ENCODE measurements at places on chromosomes 5 and 9.

- DNase-seq = no peak
Measured at GRCh38 chr5:166523206-166523605, 1768.2 kb upstream of the WWC1 start.

DNA sequence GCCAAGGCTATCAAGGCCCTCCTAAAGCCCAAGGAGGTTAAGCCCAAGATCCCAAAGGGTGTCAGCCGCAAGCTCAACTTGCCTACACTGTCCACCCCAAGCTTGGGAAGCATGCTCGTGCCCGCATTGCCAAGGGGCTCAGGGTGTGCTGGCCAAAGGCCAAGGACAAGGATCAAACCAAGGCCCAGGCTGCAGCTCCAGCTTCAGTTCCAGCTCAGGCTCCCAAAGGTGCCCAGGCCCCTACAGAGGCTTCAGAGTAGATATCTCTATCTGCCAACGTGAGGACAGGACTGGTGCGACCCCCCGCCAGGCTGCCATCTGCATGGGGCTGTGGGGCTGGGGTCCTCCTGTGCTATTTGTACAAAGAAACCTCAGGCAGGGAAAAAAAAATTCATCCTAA is 3.3 kb downstream of the HOMER1 start:
- DNase-seq = no peak

GRCh38 chr5:84028093-84028492 is 307.4 kb upstream of the HAPLN1 start:
- DNase-seq = no peak

DNA sequence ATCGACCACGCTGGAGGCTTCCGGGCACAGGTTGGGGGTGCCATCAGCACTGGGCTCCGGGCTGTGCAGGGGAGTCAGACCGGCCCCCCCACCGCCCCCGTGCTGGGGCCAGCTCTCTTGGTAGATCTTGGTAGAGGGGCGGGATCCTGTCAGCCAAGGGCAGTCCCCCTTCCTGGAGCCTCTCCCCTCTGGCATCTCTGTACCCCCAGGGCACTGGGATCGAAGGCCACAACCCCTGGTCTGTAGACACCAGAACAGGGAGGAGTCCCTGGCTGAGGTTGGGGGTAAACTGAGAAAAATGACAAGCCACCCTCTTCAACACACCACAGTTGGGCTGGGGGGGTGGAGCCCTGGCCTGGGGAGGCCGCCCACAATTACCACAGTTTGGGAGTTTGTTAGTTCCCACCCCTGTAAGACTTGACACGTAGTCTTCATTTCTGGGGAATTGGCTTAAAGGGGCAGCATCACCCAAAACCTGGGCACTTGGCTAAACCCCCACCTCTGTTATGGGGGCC is 882 bp downstream of the CERCAM start:
- no peak for DNase-seq

GRCh38 chr5:146840016-146840415 is 38.5 kb downstream of the PPP2R2B start:
- no peak for DNase-seq

- DNase-seq = no peak
Measured at GRCh38 chr5:135497971-135498636, 37.7 kb downstream of the NEUROG1 start.

DNA sequence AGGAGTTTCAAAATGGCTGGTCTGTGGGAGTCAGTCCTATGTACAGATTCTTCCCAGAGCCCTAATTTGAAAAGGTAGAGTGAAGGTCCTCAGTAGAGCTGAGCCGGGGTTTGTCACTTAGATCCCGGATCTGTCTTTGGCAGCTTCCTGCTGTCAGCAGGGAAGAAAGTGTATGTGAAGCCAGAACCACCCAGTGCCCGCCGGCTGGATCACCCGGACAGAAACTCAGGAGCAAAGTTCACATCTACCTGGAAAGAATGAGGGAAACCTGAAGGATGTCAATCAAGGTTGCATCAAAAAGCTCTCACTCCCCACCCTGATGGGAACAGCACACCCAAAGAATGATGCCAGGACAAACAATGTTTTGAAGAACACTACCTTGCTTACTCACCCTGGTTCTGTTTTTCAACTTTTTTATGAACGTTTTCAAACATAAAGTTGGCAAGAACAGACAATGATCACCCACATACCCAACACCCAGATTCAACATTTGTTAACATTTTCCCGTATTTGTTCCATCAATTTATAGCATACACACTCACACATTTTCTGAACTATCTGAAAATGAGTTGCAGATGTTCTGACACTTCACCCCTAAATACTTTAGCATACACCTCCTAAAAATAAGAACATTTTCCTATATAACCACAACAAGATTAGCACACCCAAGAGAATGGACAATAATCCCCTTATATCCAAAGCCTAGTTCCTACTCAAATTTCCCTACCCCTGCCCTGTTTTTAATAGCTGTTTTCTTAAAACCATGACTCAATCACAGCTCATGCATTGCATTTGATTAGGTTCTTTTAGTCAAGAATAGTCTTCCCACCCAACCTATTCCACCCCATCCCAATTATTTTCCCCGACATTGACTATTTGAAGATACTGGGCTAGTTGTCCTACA is 133.9 kb downstream of the LHFPL2 start:
- DNase-seq = no peak

DNA sequence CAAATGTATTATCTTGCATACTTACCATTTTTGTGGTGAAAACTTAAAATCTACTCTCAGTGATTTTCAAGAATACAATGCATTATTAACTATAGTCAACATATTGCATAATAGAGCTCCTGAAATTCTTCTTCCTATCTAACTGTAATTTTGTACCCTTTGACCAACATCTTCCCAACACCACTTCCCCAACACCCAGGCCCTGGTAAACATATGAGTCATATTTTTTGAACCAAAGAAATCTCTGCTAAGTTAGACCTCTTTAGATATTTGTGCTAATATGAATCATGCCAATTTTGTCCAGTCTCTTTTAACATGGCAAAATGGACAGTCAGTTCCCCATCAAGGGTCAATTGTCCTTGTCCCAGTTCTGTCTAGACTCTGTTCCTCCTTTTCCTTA is 18.5 kb upstream of the RGS7BP start:
- no peak for DNase-seq

- no peak for DNase-seq
Measured at GRCh38 chr5:131634238-131634637, 791 bp downstream of the RAPGEF6 start.

Data from activated naive CD8-positive, alpha-beta T cell treated with anti-CD3 and anti-CD28 coated beads, Interleukin-2, amount 50 U/mL, for 16 hours (primary cell).